Natural killer cell (primary cell): ENCODE measurements at places on chromosomes 13 and 19.

DNA sequence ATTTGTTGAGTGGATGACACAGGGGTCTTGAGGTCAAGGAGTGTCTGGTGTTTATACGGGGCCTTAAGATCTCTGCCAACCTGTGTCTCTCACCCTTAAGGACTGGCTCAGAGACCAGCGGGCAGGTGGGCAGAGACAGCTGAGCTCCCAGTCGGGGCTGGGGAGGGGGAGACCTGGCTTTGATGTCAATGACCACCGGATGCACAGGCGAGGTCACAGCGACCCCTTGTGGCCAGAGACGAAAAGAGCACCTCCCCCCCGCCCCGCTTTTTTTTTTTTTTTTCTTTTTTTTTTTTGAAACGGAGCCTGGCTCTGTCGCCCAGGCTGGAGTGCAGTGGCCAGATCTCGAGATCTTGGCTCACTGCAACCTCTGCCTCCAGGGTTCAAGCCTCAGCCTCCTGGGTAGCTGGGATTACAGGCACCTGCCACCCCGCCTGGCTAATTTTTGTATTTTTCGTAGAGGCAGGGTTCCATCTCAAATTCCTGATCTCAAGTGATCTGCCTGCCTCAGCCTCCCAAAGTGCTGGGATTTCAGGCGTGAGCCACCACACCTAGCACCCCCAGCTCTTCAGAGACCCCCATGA lies 12.1 kb upstream of the KLK14 start:
- H3K27me3 ChIP-seq, result no peaks in the 10 kb centered on the region
- DNase-seq, result peak; percentile 68
- H3K4me3 ChIP-seq, result no peak overlapping the region
- H3K4me1 ChIP-seq, result peaks cover 29% of the 10 kb centered on the region
- peaks cover 9% of the 10 kb centered on the region for H3K36me3 ChIP-seq

GRCh38 chr19:16366433-16367260 lies 42.0 kb downstream of the KLF2 start:
- peaks cover 97% of the 10 kb centered on the region for H3K4me1 ChIP-seq
- H3K4me3 ChIP-seq, result peak overlapping the region; percentile 10
- H3K27me3 ChIP-seq, result no peaks in the 10 kb centered on the region
- peak overlapping the region; percentile 94 for H3K27ac ChIP-seq
- peak; percentile 82 for DNase-seq

- H3K27ac ChIP-seq, result no peak overlapping the region
- no peaks in the 10 kb centered on the region for H3K27me3 ChIP-seq
- no peaks in the 10 kb centered on the region for H3K4me1 ChIP-seq
- H3K4me3 ChIP-seq, result no peak overlapping the region
- DNase-seq, result no peak
Measured at GRCh38 chr13:38045278-38046048, 175.9 kb upstream of the TRPC4 start.

- no peaks in the 10 kb centered on the region for H3K36me3 ChIP-seq
- H3K4me3 ChIP-seq, result no peak overlapping the region
- DNase-seq, result peak; percentile 86
- H3K27me3 ChIP-seq, result no peaks in the 10 kb centered on the region
- H3K4me1 ChIP-seq, result peaks cover 74% of the 10 kb centered on the region
Measured at GRCh38 chr19:4911786-4912672, 2.7 kb downstream of the UHRF1 start.
